ENCODE measurements at places on chromosomes 7 and 10.
A peak's percentile ranks its signal among the peaks of the same experiment; 100 is the strongest.

DNA sequence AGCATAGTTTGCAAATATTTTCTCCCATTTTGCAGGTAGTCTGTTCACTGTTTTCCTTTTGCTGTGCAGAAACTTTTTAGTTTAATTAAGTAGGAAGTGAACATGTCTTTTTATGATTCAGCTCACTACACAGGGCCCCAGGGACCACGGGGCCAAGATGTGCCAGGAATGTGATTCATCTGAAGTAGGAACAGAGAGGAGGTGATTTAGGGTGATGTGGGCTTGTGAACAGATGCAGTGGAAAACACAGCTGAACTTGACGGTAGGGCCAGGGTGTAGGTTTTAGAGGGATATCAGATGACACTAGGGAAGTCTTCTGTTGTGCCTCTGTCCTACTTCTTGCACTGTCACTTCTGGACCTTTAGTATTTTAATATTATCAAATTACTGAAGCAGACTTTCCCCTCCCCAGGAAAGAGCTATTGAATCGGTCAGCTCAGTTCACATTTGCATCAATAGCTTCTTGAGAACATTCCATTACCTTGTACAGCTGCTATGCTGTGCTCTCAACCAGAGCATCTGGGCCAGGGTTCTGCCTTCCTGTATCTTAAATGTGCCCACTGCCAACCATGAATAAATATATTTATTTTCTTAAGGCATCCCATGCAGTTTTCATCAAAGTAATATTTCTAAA is 96.9 kb downstream of the OSBPL3 start:
- H3K4me3 ChIP-seq: peak overlapping the region; percentile 42
- H3K4me1 ChIP-seq: peaks cover 19% of the 10 kb centered on the region
- peaks cover 33% of the 10 kb centered on the region for H3K36me3 ChIP-seq
- H3K27ac ChIP-seq: peak overlapping the region; percentile 42
- H3K27me3 ChIP-seq: no peaks in the 10 kb centered on the region

- peaks cover 12% of the 10 kb centered on the region for H3K4me1 ChIP-seq
- no peak overlapping the region for H3K4me3 ChIP-seq
- no peak overlapping the region for H3K27ac ChIP-seq
- peaks cover 42% of the 10 kb centered on the region for H3K27me3 ChIP-seq
- DNase-seq: no peak
Observed at GRCh38 chr7:32073533-32073932, 3.3 kb upstream of the PDE1C start.

GRCh38 chr10:128306966-128307365 is 180.7 kb upstream of the MKI67 start:
- no peaks in the 10 kb centered on the region for H3K36me3 ChIP-seq
- H3K4me1 ChIP-seq: no peaks in the 10 kb centered on the region
- H3K4me3 ChIP-seq: no peak overlapping the region
- no peaks in the 10 kb centered on the region for H3K27me3 ChIP-seq

GRCh38 chr7:75639071-75639885 is 99.5 kb downstream of the HIP1 start:
- peak overlapping the region; percentile 79 for H3K4me3 ChIP-seq
- H3K27ac ChIP-seq: peak overlapping the region; percentile 70
- H3K4me1 ChIP-seq: peaks cover 9% of the 10 kb centered on the region
- H3K36me3 ChIP-seq: no peaks in the 10 kb centered on the region
- DNase-seq: peak; percentile 22
- no peaks in the 10 kb centered on the region for H3K27me3 ChIP-seq

DNA sequence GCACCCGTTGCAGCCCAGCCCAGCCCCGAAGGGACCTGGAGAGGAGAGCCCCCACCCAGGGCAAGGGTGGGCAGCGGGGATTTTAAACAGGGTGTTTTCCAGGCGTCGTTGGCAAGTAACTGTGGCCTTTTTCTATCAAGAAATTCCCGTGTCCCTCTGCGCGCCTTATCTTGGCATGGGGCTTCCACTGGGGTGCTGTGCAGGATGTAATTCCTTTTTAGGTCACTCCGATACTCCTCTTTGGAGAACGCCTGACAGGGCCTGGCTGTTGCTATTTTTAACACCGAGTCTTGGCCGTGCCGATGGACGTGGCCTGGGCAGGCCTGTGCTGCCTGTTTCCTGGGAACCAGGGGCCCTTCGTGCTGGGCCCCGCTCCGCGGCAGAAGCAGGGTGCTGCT is 93.8 kb downstream of the INPP5A start:
- peaks cover 6% of the 10 kb centered on the region for H3K36me3 ChIP-seq
- H3K4me3 ChIP-seq: no peak overlapping the region
- peaks cover 82% of the 10 kb centered on the region for H3K4me1 ChIP-seq
- no peaks in the 10 kb centered on the region for H3K27me3 ChIP-seq

DNA sequence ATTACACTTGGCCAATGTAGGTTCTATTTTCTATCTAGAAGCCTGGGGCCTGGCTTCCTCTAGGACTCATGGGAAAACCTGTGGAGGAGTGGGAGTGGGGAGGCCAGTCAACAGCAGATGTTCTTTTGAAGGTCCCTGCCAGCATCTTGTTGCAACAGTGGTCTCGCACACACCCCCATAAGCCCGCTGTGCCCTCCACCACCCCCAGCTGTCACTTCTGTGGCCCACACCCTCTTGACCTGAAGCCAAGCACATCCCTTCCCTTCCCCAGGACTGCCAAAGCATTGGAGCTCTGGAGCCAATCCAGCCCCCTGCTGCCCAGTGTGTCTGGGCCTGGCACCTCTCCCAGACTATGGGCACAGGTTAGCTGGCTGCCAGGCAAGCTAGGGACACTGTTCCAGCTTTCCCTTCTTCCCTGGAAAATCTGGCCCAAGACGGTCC is 1.9 kb upstream of the STX1A start:
- peaks cover 31% of the 10 kb centered on the region for H3K27me3 ChIP-seq
- no peak overlapping the region for H3K27ac ChIP-seq
- DNase-seq: no peak
- no peaks in the 10 kb centered on the region for H3K36me3 ChIP-seq

GRCh38 chr10:97279121-97279815 is 13.2 kb downstream of the ARHGAP19 start:
- H3K36me3 ChIP-seq: no peaks in the 10 kb centered on the region
- DNase-seq: no peak
- no peak overlapping the region for H3K4me3 ChIP-seq
- no peaks in the 10 kb centered on the region for H3K4me1 ChIP-seq
- no peaks in the 10 kb centered on the region for H3K27me3 ChIP-seq

DNA sequence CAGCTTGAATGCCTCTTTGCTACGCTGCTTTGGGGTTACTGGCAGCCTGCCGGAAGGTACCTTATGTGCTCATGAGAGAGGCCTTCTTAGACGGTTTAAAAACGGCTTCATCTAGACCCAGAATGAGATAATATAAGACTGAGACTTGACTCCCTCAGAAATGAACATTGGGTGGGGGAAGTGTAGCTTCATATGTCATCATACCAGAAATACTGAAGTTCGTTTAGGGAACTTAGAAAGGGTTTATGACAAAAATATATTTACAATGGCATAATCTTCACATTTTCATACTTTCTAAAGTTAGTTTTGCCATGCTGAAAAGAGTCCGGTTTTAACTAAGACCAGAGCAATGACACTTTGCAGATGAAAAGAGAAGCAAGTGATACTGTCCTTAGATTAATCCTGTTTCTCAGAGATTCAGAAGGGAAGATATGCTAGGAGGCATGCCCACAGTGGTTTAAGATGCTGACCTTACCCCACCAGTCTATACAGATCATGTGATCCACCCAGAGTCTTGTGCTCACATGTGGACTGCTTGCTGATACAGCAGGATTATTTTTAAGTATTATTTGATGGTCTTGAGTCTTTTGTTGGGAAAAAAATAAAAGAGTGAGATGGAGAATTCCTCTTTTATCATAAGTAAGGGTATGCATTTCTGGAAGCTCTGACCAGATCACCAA is 40.8 kb upstream of the HGF start:
- no peak for DNase-seq
- no peak overlapping the region for H3K27ac ChIP-seq
- H3K36me3 ChIP-seq: peaks cover 3% of the 10 kb centered on the region
- no peak overlapping the region for H3K4me3 ChIP-seq
- H3K4me1 ChIP-seq: peaks cover 4% of the 10 kb centered on the region

DNA sequence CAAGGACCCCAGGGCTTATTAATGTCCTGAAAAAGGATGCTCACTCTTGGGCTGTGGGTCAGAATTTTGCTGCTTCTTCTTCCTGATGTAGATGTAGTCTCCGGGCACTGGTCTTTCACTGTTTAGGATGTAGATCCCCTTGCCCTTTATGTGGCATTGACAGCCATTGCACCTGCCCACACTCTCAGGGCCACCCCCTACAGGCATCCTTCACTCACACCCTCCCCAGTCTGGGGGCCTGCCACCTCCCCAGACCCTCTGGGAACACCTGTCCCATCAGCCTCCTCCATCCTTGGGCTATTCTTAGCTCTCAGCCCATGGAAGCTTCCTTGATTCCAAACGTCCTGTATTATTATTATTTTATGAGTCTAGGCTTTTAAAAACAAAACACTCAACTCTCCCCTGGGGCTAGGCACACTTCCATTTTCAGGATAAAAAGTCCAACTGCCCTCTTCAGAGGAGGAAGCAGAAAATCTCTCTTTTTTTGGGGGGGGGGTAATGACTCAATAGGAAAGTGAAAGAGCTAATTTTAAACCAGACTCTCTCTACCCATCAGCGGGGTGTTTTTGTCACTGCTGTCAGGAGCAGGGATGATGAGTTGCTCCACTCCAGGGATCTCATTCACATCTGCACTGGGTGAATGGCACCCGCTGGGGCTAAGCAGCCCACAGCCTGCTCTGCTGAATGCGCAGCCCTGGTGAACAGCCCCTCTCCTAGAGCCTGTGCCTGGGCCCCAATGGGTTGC is 11.5 kb upstream of the KLRG2 start:
- peak overlapping the region; percentile 68 for H3K27ac ChIP-seq
- DNase-seq: peak; percentile 23
- peak overlapping the region; percentile 12 for H3K4me3 ChIP-seq
- peaks cover 12% of the 10 kb centered on the region for H3K36me3 ChIP-seq
- peaks cover 30% of the 10 kb centered on the region for H3K27me3 ChIP-seq
- H3K4me1 ChIP-seq: peaks cover 28% of the 10 kb centered on the region

- peaks cover 35% of the 10 kb centered on the region for H3K27me3 ChIP-seq
- H3K27ac ChIP-seq: no peak overlapping the region
- no peak overlapping the region for H3K4me3 ChIP-seq
- DNase-seq: no peak
- no peaks in the 10 kb centered on the region for H3K36me3 ChIP-seq
Observed at GRCh38 chr7:144397086-144397485, 6.4 kb downstream of the NOBOX start.

DNA sequence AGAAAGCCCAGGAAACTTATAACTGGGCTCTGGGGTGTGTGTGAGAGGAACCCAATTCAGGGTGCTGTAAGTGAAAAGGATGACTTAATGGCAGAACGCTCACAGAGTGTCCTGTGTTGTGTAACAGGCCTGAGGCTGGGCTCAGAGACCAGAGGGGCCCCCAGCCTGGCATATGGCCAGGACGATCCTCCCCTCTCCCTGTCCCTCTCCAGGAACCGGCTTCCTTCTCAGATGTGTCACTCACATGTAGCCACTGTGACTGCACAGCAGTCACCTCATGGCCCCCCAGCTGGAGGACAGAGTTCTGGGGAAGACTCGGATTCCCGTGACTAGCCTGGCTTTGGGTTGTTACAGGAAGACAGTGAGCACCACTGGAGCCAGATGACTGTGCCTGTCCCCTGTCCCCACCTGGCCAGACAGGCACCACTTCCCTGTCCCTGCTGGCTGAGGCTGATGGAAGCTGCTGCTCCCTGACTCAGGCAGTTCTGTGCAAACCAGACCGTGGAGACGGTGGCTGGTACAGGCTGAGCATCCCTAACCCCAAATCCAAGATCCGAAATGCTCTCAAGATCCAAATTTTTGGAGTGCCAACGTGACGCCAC is 220.5 kb downstream of the MLLT10 start:
- no peaks in the 10 kb centered on the region for H3K4me1 ChIP-seq
- peaks cover 19% of the 10 kb centered on the region for H3K36me3 ChIP-seq
- H3K4me3 ChIP-seq: no peak overlapping the region

DNA sequence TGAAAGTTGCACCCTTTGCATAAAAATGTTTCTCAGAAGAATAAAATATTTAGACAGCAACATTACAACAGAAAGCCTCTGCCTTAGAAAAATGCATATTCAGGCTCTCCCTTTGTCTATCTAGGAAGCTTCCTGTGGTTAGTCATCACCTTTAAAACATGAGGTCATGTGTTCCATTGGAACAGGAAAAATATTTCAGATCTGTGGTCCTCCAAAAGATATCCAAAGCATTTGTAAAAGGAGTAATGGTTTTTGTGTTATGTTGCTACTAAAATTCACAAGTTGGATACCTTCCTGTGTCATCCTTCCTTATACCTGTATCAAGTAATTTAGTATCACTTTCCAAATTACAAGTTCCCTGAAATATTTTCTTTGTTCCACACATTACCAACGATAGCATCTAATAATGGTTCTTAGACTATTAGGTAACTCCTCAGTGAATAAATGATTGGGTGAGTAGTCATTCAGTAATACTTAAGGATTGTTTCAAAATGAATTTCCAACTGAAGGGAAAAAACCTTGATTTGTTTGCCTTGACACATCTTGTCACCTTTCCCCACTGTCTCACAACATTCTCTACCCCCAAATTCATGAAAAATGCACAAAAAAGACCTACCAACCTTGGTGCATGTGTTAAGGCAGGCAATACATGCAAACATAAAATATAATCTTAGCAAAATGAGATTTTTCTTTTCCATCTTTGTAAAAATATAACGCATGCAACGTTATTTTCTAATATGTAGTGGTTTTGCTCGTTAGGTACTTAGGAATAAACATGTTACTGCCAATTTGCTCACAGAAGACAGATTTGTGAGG is 19.7 kb upstream of the RHOBTB1 start:
- H3K4me3 ChIP-seq: no peak overlapping the region
- H3K27ac ChIP-seq: no peak overlapping the region
- H3K36me3 ChIP-seq: no peaks in the 10 kb centered on the region
- peaks cover 38% of the 10 kb centered on the region for H3K4me1 ChIP-seq

DNA sequence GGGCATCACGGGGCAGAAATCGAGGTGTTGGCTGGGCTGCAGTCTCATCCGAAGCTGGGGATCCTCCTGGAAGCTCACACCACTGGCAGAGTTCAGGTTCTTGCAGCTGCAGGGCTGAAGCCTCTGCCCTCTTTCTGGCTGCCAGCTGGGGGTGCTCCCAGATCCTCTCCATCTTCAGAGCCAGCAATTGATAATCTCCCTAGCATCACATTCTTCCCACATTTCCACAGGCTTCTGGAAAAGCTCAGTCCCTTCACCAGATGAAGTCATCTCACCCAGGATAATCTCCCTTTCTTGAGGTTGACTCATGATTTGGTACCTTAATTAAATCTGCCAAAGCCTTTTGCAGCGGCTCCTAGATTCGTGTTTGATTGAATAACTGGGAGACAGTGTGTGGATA is 55.2 kb downstream of the NRP1 start:
- H3K36me3 ChIP-seq: no peaks in the 10 kb centered on the region
- H3K27me3 ChIP-seq: peaks cover 9% of the 10 kb centered on the region
- no peak for DNase-seq
- H3K4me3 ChIP-seq: no peak overlapping the region
- no peak overlapping the region for H3K27ac ChIP-seq

DNA sequence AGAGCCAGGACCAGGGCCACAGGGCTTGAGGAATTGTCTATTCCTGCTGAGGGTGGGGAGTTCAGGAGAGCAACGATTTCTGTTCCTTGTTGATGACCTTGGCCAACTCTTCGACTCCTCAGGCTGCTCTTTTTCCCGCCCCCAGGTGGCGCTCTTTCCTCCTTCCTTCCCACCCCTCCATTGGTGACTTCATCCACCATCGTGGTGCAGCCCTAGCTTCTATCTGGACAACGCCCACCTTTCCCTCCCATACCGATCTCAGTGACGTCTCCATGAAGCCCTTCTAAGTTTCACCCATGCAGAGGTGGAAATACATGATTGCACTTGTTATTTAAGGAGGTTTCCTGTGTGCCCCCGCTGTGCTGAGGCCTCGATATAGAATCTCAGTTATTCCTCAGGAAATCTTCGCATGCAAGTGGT is 22.1 kb upstream of the CARD11 start:
- peak overlapping the region; percentile 66 for H3K4me3 ChIP-seq
- peak; percentile 85 for DNase-seq
- no peaks in the 10 kb centered on the region for H3K27me3 ChIP-seq
- peaks cover 78% of the 10 kb centered on the region for H3K4me1 ChIP-seq
- peak overlapping the region; percentile 98 for H3K27ac ChIP-seq

Measured in stimulated activated naive B cell treated with anti-CD40 and anti-IgM and Interleukin-4, amounts not matched to agents 10 μg/mL and 1 μg/mL and 100 μg/mL, for 72 hours (primary cell).